ENCODE measurements at places on chromosomes 12 and 14.

DNA sequence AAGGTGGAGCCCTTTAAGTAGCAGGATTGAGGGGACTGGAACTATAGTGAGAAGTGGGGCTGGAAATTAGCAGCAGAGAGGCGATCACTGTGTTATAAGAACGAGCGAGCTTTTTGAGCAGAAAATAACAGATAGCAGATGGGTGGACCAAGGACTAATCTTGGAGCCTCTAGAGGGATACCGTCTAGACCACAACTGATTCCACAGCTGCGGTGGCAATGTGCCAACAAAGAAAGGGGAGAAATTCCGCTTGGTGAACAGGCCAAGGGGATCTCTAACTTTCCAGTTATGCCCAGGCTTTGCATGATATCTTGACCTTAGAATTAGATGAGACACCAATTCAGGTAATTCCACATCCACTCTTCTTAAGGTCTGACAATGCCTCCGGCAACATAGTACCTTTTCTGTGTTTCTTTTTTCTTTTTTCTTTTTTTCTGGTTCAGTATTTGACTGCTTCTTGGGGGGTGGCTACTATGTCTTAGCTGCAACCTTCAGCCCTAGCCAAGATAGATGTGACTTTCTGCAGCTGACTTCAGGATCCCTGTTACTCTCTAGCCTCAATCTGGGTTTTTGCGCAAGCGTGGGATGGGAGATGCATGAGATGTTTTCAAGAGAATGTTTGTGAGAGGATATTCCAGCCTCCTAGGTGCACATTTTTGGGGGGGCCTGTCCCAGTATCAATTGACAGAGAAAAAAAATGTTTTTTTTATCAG, 143.4 kb upstream of the CPSF6 start:
- no peak for DNase-seq

GRCh38 chr14:31894351-31894750, 182.8 kb upstream of the ARHGAP5 start:
- no peak for DNase-seq

GRCh38 chr12:69927164-69927563, 102.1 kb downstream of the MYRFL start:
- no peak for DNase-seq

- DNase-seq, result no peak
Measured at GRCh38 chr12:104132351-104132956, 5.6 kb downstream of the NFYB start.

- no peak for DNase-seq
Measured at GRCh38 chr12:26120561-26121274, 4.1 kb downstream of the BHLHE41 start.

- no peak for DNase-seq
Measured at GRCh38 chr14:59529189-59529588, 44.9 kb downstream of the JKAMP start.

- no peak for DNase-seq
Measured at GRCh38 chr14:51211149-51211548, 28.9 kb upstream of the TMX1 start.

DNA sequence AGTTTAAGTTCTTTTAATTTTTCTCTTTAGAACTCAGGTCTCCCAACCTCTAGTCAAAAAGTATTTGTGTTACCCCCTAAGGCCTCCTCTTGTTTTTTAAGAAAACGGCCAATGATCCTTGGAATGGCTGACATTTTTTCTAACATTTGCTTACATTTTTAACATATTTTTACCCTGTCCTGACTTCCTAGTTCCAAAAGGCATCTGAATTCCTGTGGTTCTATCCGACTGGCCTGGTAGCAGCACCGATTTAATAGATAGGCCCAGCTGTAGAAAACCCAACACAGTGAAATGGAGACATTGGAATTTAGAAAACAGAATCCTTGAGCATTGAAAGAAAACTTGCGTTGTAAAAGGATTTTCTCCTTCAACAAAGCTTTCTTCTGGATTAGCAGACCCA, 134.7 kb upstream of the GSC start:
- no peak for DNase-seq

DNA sequence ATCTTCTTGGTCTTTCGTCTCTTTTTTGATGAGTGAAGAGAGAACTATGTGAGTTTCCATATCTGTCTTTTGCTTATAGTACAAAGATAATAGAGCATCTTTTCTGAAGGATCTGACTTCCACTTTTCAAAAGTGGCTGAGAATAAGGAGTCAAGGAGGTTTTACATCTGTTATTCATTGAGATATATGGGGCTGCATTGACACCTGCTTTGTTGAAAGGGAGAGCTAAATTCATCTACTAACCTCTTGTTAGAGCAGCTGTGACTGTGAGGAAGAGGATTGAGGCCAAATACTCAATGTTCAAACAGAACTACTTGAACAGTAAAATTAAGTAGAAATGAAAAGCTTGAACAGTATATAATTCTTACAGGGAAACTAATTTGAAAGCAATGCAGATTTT, 130.2 kb upstream of the ATP2B1 start:
- DNase-seq, result no peak

- no peak for DNase-seq
Measured at GRCh38 chr12:56021889-56022497, 1.1 kb downstream of the IKZF4 start.

- DNase-seq, result no peak
Measured at GRCh38 chr12:110640275-110641025, 26.5 kb downstream of the TCTN1 start.

GRCh38 chr12:56300644-56301464, 724 bp upstream of the CS start:
- DNase-seq, result no peak

DNA sequence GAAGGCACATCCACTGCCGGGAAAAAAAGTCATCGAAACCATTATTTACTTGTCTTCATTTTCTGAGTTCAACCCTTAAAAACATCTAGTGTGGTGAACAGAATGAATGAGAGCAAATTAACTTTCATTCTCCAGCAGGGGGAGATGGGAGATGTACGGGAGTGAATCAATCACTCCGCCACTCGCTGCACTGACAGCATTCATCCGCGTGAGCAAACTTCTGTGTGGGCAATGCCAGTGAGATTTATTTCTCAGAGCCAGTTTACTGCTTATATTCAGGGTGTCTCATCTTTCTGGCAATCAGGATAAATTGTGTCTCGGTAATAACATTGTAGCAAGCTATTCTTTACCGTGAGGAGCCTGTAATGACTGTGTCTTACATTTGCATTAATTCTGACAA, 463.6 kb upstream of the MIS18BP1 start:
- DNase-seq, result no peak

DNA sequence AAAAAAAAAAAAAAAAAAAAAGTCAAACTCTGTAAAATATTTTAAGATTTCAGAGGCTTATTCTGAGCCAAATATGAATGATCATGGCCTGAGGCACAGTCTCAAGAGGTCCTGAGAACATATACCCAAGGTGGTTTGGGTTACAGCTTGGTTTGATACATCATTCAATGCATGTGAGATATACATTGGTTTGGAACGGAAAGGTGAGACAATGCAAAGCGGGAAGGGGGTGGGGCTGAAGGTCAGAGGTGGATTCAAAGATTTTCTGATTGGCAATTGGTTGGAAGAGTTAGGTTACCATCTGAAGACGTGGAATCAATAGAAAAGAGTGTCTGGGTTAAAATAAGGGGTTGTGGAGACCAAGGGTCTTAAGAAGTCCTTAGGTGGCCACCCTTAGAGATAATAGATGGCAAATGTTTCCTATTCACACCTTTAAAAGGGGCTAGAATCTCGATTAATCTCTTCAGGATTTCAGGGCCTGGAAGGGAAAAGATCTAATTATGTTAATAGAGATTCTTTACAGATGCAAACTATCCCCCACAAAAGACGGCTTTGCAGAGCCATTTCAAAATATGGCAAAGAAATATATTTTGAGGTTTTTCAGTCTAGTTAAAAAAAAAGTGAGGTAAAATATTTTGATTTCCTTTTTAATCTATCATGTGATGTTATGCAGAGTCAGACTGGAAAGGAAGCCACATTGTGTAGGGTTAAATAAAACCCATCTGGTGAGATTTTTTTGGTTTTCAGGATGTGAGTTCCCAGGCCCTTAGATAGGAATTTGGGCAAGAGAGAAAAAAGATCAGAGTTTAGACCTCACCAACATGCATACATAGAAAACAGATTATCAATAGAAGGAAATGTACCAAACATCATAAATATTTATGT, 173.8 kb upstream of the CNOT2 start:
- DNase-seq, result no peak

- peak; percentile 29 for DNase-seq
Measured at GRCh38 chr12:69497308-69498026, 27.3 kb downstream of the FRS2 start.

DNA sequence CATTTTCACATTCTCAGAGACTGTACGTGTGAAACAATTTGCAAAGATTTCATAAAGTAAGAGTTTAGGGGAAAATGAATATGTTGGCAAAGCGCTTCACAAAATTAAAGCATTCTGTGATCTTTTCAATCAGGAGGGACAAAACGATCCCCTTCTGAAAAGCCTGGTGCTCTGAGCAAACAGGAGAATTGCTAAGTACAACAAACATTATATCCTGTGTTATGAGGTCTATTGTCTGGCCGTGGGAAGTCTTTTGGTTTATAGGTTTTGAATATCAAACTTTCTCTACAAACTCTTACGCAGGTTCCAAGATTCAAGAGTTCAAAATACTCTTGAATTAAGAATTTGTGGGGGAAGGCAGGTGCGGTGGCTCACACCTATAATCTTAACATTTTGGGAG, 7.2 kb upstream of the FOXN3 start:
- DNase-seq, result no peak

Measured in AML-193 (cell line).